ENCODE measurements at places on chromosomes 11 and 22.

GRCh38 chr11:113992459-113993110 lies 17.7 kb downstream of the HTR3A start:
- no peak for DNase-seq

DNA sequence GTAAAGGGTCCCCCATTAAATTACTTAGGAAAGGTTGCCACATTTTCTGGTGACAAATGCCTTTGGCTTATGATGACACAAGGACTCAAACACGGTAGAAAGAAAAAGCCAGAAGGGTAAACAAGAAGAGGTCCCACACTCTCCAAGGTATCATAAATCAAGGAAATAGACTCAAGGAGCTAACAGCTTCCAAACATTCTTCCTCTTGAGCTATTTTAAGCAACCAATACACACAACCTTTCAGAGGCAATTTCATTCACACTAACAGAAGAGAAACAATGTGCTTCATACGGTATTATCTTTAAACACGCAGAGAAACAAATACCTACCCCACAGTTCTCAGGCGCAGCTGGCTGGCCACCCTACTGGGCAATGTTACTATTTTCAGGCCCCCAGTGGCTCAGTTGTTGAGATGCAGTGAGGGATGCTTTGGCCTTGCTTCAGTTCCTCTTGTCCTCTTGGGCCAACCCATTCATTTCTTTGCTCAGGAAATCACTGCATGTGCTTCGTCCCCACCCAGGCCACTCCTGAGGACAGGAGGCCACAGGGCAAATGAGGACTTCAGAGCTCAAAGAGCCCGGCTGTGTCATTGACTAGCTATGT lies 15.8 kb downstream of the ABTB2 start:
- DNase-seq = no peak

- DNase-seq = no peak
Measured at GRCh38 chr22:19775496-19776325, 15.1 kb downstream of the TBX1 start.

GRCh38 chr11:17600316-17601255 lies 53.5 kb downstream of the OTOG start:
- DNase-seq = no peak

- no peak for DNase-seq
Measured at GRCh38 chr22:19981961-19982920, 34.4 kb downstream of the ARVCF start.
